ENCODE measurements at places on chromosomes 3 and 15.

DNA sequence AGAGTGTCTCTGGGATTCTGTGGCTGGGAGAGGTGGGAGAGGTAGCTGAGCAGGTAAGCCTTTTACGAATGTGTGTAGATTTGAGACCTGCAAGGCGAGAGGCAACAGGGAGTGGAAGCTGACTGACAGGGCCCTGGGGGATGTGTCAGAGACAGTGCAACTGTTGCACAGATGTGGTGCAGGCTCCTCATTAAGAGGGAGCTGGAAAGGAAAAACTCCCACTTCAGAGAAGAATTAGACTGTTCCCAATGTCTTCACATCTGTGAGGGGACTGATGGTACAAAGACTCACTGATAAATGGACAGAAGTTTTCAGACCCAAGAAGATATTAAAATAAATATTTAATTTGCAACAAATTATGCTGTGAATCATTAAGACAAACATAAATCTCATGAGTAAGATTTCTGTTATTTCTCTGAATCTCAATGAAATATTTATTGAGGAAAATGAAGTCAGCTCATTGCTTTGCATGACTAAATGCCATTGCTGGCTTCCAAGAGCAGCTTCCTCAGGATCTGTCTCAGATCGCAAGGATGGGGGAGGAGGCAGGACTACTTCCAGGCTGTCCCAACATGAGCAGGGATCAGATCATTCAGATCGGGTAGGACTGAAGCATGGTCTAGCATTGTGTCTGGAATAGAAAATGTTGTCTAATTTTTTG, 127.3 kb upstream of the ROPN1 start:
- DNase-seq: peak; percentile 22

- DNase-seq: no peak
Measured at GRCh38 chr3:186138272-186138981, 29.5 kb upstream of the ETV5 start.

- DNase-seq: peak; percentile 79
Measured at GRCh38 chr15:90221246-90221900, 12.4 kb downstream of the CIB1 start.

- no peak for DNase-seq
Measured at GRCh38 chr3:5052247-5052646, 69.8 kb upstream of the ARL8B start.

GRCh38 chr3:171346582-171347300, 113.5 kb downstream of the TNIK start:
- DNase-seq: no peak

DNA sequence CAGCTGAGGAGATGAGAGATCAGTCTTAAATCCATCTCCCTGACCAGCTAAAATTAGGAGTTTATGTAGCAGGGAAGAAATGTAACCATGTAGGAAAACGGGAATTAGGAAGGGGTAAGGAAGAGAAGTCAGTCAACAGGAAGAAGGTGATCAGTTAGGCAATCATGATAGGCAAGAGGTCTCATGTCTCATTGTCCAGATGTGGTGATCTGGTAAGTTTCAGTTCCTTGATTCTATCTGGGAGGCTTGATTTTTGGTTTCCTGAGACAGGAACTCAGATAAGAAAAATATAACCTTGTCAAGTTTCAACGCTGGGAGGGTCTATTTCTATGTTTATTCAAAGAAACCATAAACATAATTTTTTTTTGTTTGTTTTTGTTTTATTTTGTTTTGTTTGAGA, 40.3 kb upstream of the TBC1D5 start:
- DNase-seq: no peak
